Central memory CD8-positive, alpha-beta T cell (primary cell): ENCODE measurements at places on chromosomes 7 and 10.

- no peak for DNase-seq
Measured at GRCh38 chr7:74012842-74013249, 15.1 kb upstream of the ELN start.

- DNase-seq: no peak
Measured at GRCh38 chr7:147869456-147869855, 721.1 kb upstream of the C7orf33 start.

- no peak for DNase-seq
Measured at GRCh38 chr10:91367127-91367531, 43.0 kb upstream of the HECTD2 start.

DNA sequence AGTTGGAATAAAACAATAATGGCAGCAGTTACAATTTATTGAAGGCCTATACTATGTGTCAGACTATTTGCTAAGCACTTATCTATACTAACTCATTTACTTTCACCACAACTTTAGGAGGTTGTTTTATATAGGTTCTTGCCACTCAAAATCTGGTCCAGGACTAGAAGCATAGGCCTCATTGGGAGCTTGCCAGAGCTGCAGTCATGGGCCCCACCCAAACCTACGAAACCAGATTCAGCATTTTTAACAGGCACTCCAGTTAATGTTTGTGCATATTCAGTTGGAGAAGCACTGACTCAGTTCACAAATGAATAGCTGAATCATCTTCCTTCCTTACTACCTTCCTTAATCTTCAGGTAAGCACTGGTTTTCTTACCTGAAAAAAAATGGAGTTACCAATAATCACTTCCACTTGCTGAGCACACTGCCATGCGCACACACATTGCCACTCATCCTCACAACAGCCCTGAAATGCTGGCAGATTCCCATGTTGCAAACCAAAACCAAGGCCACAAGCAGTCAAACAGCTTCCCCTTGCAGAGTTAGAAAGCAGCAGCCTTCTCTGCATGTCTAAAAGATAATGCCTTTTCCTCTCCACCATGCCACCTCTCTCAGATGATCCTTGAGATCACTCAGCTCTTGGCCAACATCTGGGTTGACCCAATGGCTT lies 122.4 kb downstream of the SLC16A9 start:
- DNase-seq: no peak

- no peak for DNase-seq
Measured at GRCh38 chr10:80580638-80581468, 43.2 kb downstream of the SH2D4B start.

DNA sequence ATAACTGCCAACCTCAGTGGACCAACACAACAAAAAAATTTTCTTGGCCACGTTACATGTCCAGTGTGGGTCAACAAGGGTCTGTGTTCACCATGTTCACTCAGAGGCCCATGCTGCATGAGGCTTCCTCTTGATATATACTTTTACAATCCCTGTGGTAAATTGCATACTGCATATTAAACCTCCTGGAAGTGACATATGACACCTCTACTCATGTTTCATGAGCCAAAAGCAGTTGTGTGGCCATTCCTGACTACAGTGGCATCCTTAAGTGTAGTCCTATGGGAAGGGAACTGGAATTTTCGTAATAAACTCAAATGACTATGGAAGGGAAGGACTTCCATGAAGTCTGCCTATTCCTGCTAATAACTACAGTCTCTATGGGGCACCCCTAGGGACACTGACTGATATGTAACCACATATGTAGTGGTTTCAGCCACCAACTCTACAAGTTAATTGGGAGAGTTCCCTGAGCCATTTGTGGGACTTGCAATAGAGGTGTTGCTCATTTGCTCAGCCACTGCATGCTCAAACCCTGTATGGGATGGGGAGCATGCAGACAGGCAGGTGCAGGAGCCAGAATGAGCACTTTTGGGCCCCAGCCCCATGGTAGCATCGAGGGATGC lies 9.7 kb downstream of the DYNC1I1 start:
- no peak for DNase-seq

DNA sequence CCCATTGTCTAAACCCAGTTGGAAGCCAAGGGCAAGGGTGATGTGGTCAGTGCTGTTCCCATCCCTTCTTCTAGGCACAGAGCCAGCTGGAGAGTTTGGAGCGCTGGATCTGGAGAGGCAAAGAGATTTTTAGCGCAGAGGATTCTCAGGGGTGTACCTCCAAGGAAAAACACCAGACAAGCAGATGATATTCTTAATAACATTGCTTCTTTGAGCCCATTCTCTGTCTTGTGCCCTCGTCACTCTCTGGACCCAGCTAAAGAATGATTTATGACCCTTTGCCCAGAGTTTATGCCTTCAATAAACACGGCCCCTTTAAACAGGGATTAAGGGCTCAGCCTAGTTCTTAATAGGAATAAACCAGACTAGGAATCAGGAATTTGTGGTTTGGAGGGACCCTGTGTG lies 4.7 kb upstream of the HIP1 start:
- DNase-seq: no peak

DNA sequence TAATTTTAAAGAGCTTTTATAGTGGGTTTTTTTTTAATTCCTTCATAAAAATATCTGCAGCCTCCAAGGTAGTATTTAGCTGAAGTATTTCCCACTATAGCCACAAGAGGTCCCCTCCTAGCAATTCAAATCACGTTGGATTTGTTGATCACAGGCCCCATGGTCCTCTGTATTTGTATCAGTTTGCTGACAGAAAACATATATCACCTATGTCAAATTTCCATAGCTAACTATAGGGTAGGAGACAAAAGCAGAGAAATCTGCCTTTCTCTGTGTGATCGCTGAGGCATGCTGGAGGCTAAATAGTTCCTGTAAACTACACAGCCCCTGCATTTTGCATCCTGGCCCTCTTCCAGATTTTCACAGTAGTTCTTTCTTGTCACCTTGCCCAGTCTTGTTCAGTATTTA lies 1.7 kb upstream of the CTNNA3 start:
- DNase-seq: no peak

DNA sequence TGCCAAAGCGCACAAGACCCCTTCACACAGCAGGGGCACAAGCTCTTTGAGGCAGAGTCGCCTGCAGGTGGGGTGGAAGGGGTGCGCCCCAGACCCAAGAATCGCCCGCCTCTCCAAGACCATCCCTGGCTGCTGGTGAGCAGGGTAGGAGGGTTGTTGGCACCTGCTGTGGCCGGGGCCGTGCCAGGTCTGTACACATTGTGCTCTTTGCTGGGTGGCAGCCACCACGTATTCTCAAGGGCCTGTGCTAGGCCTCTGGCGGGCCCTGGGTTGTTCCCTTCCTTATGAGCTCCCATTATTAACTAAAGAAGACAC lies 84.4 kb downstream of the LHPP start:
- no peak for DNase-seq

GRCh38 chr7:121414436-121414835 lies 18.3 kb upstream of the FAM3C start:
- no peak for DNase-seq

GRCh38 chr7:36507475-36508440 lies 118.1 kb downstream of the ANLN start:
- no peak for DNase-seq

- no peak for DNase-seq
Measured at GRCh38 chr10:116056445-116057293, 216.3 kb downstream of the GFRA1 start.

DNA sequence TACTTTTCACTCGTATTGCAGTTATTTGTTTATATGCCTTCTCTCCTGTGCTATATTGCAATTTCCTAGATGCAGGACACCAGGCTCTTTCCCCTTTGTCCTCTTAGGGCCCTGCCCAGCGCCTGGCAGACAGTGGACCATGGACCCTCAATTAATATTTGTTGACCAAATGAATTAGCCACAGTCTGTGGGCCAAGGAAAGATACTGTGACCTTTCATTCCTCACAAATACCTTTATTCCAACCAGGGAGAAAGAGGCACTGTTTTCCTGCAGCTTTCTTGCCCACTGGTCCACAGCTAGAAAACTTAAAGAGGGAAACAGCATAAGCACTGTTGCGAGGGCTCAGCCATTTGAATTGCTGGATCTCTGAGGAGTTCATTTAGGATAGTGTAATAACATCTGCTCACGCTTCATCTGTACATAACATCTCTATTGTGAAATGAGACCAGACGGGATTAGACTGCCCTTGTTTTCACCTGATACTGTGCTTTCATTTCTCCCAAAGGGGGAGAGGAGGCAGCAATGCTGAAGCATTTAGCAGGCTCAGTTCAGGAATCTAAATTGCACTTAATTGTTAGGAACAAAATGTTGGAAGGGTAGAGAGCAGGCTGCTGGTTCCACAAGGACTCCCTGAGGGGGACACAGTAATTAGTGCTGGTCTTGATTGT lies 46.7 kb downstream of the TNS3 start:
- no peak for DNase-seq
